ENCODE measurements at places on chromosomes 11 and 22.

- peaks cover 3% of the 10 kb centered on the region for H3K27me3 ChIP-seq
- no peaks in the 10 kb centered on the region for H3K36me3 ChIP-seq
- H3K4me3 ChIP-seq: no peak overlapping the region
- DNase-seq: no peak
- H3K4me1 ChIP-seq: peaks cover 2% of the 10 kb centered on the region
These were observed 61.2 kb downstream of the CECR2 start for GRCh38 chr22:17430412-17430811.

GRCh38 chr11:129282634-129283033 lies 90.5 kb upstream of the ARHGAP32 start:
- H3K4me1 ChIP-seq: peaks cover 7% of the 10 kb centered on the region
- H3K4me3 ChIP-seq: no peak overlapping the region
- H3K27me3 ChIP-seq: peaks cover 9% of the 10 kb centered on the region
- DNase-seq: no peak
- H3K27ac ChIP-seq: no peak overlapping the region

DNA sequence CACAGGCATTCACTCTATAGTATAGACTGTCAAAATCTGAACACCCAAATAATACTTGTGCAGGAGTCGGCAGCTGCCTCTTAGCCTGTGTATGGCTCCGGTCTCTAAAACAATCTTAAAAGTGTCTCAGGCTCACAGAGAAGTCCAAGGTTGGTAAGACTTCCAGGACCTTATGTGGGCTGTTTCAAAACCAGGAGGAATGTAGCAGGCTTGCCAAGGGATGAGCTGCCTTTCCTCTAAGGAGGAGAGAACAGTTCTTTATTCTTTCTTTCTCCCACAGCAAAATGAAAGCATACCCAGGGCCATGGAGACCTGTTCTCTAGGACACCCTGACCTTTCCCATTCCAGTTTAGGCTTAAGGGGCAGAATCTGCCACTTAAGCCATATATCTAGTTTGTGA lies 176.5 kb downstream of the TRPC6 start:
- no peaks in the 10 kb centered on the region for H3K4me1 ChIP-seq
- H3K27ac ChIP-seq: no peak overlapping the region
- H3K4me3 ChIP-seq: no peak overlapping the region
- no peaks in the 10 kb centered on the region for H3K36me3 ChIP-seq

DNA sequence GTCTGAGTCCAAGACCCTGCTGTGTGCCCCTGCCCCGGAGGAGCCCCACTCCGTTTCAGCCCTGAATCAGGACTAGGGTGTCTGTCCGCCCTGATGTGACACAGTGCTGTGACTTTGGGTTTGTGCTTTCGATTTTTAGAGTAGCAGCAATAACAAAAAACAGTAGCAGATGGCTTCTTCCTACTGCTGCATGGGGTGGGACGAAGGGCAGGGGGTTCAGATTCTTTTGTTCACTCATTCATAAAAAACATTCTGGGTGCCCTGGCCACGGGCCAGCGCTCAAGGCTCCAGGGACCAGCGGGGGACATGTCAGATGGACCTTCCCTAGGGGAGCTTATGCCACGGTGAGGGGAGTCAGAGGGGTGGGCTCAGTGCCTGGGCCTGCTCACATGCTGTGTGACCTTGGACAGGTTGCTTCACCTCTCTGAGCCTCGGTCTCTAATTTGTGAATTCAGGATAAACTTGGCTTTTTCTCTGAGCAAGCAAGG lies 24.6 kb upstream of the PRR5 start:
- H3K36me3 ChIP-seq: no peaks in the 10 kb centered on the region
- H3K27ac ChIP-seq: no peak overlapping the region
- peak overlapping the region; percentile 29 for H3K4me3 ChIP-seq
- DNase-seq: no peak
- H3K4me1 ChIP-seq: peaks cover 45% of the 10 kb centered on the region

- H3K27me3 ChIP-seq: peaks cover 9% of the 10 kb centered on the region
- peak; percentile 94 for DNase-seq
- H3K4me1 ChIP-seq: peaks cover 64% of the 10 kb centered on the region
- H3K27ac ChIP-seq: peak overlapping the region; percentile 97
These were observed 22.2 kb upstream of the CBX7 start for GRCh38 chr22:39174498-39175352.

All from mesenchymal stem cell (in vitro differentiated cells and primary cell).